ENCODE measurements at places on chromosomes 1 and 21.

- DNase-seq, result peak; percentile 16
Measured at GRCh38 chr1:247681288-247681897, 1.9 kb upstream of the OR13G1 start.

- DNase-seq, result no peak
Measured at GRCh38 chr1:51912881-51913280, 34.4 kb upstream of the NRDC start.

DNA sequence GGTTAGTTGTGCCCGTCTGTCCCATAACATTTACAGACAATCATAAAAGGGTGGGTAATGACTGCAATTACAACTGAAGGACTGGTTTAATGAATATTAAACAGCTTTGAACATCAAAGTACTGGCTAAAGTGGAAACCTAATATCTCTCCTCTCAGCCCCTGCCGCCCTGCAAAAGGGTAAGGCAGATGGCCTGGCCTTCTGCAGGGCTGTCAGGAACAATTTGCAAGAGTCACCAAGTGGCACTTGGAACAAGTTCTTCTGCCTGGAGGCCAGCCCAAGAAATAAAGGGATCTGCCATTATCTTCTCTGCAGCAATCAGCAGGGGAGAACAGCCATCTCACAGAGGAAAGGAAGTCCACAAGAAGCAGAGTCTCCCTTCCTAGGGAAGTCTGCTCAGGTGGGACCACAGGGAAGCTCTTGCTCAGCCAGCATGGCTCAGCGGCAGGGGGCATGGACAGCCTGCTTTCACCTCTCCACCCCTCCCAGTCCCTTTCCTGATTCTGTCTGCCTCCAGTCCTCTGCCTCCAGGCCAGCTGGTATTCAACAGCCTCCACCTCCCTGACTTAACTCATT is 96.1 kb downstream of the TRABD2B start:
- DNase-seq, result no peak

- no peak for DNase-seq
Measured at GRCh38 chr1:12406211-12407021, 176.6 kb downstream of the VPS13D start.

GRCh38 chr1:53642215-53642555 is 96.8 kb downstream of the GLIS1 start:
- no peak for DNase-seq

GRCh38 chr1:228695015-228695955 is 40.0 kb upstream of the RHOU start:
- no peak for DNase-seq

GRCh38 chr1:157335056-157335455 is 196.9 kb upstream of the ETV3 start:
- no peak for DNase-seq

DNA sequence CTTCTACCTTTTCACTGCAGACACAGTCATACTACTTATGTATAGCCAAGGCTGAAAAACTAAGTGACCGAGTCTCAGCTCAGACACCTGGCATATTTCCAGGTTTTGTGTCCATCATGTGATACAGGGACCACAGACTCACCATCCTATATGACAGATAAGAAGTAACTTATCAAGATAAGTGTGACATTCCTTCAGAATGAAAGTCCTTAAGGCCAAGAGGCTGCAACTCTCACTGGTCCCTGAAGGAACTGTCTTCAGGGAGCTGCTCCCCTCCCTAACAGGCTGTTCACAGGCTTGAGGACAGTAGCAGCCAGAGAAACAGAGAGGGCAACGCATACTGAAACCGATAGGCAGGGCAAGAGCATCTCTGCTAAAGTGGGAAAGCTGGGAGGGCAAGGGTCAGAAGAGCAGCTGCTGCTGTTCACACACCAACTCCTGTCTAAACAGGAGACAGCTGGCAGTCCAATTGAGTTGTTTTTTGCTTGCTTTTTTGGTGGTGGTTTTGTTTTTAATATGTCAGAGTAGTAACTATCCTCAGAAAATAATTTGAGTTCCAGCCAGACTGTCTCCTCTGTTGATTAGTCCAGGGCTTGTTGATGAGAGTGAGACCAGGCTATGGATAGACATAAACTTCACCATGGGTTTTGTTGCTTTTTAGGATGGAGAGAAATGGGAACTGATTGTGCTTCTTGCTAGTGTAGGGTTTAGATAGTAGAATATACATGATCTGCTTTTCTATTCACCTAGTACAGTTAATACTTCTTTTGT is 67.7 kb downstream of the MACF1 start:
- no peak for DNase-seq

GRCh38 chr1:32299327-32299726 is 7.4 kb downstream of the HDAC1 start:
- DNase-seq, result no peak

- no peak for DNase-seq
Measured at GRCh38 chr1:228668553-228669241, 66.6 kb upstream of the RHOU start.

GRCh38 chr1:35591211-35591610 is 18.1 kb downstream of the TFAP2E start:
- no peak for DNase-seq

DNA sequence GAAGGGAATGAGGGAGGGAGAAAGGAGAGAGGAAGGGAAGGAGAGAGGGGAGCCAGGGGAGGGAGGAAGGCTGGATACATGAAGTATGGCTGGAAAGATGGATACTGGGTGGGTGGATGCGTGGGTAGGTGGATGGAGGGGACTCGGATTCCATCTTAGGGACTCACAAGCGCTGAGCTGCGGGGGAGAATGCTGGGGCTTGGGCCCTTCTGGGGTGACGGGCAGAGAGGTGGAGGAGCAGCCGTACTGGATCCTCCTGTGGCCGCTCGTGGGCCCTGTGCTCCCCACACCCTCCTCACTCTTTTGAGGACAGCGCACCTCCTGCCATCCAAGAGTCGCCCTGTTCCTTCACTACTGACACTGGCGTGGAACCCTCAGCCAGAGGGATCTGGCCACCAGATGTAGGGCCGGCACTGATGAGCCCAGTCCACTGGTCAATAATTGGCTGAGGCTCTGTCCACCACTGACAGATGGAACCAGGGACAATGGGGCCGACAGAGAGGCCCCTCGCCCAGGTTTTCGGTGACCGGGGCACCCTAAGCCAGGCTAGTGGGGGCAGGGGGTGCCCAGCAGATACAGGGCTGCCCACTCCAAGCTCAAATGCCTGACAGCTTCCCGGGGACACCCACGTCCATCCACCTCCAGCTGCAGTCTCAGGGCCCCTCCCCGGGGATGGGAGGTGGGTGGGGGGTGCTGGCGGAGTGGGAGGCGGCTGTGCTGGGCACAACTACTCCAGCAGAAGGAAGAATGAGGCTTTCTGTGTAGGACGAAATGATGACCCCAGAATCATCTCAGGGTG is 4.4 kb upstream of the ACTRT2 start:
- DNase-seq, result no peak
